ENCODE measurements at places on chromosomes 5 and 9.

GRCh38 chr9:117093891-117094844 lies 320.7 kb downstream of the ASTN2 start:
- no peak for DNase-seq

DNA sequence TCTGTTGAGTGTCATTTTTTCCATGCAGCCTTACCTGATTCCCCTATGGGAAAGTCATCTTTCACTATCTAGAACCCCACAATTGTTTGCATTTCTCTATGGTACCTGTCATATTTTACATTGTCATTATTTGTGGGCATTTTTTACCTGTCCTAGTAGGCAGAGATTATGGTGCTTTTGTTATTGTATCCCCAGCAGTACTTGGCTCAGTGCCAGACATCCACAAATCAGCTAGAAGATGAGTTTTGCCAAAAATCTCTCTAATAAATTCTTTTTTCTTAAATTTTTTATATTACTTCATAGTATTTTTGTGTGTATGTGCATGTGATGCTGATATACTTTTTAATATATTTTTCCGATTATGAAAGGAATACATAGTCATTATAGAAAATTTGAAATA lies 13.2 kb downstream of the GARNL3 start:
- DNase-seq = no peak

DNA sequence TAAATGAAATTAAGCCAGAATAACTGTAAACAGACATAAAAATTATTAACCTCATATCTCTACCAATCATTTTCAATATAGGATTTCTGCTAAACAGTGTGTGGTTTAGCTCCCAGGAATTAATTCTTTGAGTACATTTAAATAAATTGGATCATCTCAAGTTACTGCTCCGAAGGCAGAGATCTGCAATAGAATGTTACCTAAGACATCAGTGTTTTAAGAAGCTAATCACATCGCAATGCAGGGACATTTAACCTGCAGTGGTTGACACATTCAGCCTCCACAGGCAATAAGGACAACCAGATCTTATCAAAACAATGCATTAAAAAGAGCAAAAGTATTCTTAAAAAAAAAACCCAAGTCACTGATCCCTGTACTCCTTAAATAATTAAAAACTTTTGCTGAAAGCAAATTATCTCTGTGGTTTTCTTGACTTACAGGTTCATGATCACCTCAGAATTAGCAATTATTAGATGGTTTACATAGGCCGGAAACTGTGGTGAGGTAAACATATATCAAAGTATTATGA lies 45.7 kb downstream of the PRDM6 start:
- DNase-seq = no peak

DNA sequence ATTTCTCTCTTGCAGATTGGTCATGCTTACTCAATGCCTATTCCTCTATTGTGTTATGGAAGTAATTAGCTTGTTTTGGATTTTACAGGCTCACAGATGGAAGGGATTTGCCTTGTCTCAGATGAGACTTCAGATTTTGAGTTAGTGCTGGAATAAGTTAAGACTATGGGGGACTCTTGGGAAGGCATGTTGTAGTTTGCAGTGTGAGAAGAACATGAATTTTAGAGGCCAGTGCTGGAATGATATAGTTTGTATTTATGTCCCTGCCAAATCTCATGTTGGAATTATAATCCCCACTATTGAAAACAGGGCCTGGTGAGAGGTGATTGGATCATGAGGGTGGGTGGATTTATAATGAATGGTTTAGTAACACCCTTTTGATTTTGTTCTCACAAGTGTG lies 6.1 kb upstream of the TUSC1 start:
- no peak for DNase-seq

DNA sequence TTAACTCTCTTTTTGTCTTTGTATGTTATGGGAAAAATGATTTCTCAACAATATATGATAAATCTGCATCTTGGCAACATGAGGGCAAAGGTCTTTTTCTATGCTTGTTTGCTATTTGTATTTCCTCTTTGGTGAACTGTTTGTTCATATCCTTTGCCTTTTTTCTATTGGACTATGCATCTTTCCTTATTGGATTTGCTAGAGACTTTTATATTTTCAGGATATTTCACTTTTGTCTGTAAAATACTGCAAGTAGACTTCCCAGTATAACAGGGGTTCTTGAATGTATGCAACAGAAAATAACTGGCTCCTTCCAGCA lies 69.4 kb upstream of the SSBP2 start:
- DNase-seq = no peak

DNA sequence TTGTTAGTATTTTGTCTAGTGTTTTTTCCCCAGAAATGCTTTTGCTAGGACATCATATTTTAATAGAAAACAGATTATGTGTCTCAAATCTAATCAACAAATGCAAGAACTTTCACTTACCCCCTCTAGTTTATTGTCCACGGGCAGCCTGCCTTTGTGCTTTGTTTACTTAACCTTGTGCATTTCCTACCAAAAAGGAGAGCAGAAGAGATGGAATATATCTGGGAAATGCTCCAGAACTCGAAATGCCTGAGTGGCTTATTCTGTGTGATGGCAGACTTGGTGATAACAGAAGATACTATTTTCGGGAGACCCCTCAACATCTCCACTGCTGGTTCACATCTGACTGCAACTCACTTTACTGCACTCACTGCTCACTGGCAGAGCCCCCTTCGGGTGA lies 33.3 kb upstream of the SPDL1 start:
- no peak for DNase-seq

DNA sequence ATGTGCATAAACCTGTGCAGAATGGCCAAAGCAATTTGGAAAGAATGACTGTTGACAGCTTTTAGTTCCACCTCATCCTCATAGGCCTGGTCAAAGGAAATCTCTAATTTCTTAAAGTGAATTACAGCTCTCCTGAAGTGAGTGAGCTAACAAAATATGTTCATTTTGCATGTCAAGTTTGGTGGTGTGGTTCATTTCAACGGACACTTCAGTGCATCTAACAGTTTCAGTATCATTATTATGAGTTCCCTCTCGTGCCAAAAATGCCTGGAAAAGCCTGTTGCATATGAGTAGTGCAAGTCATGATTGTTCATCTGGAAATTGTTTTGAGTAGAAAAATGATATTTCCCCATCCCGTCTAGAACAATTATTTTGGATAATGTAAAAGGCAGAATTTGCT lies 53.2 kb upstream of the HMHB1 start:
- DNase-seq = no peak

DNA sequence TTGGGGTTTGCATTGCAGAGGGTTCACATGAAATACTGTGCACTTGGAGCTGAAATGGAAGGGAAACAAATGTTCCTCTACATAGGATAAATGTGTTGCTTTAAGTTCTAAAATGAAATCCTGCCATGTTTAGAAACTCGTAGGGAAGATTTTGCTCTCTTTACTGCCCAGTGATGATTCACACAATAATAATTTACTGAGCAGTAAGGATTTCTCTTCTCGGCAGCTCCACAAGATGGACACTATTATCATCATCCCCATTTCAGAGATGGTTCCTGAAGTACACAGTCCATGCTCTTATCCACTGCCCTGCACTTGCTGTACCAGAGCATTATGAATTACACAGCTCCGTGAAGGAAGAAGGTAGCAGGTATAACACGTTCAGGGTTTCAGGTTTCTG lies 4.1 kb downstream of the HACD4 start:
- DNase-seq = no peak

DNA sequence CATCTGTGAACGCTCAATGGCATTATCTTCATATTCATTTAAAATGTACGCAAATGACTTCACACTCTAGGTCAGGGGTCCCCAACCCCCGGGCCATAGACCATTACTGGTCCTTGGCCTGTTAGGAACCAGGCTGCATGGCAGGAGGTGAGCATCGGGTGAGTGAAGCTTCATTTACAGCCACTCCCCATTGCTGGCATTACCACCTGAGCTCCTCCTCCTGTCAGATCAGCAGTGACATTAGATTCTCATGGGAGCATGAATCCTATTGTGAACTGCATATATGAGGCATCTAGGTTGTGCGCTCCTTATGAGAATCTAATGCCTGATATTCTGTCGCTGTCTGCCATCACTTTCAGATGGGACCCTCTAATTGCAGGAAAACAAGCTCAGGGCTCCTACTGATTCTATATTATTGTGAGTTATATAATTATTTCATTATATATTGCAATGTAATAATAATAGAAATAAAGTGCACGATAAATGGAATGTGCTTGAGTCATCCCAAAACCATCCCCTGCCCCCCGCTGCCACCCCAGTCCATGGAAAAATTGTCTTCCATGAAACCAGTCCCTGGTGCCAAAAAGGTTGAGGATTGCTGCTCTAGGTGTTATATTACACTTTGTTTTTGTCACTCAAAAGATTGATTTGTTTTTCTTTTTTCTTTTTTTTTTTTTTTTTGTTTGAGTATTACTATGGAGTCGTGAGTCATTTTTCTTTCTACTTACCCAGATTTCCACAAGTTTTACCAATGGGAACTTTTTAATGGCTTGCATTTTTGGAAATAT lies 127.2 kb downstream of the DOCK8 start:
- no peak for DNase-seq

GRCh38 chr5:8842971-8843551 lies 702.8 kb downstream of the SEMA5A start:
- DNase-seq = peak; percentile 39

DNA sequence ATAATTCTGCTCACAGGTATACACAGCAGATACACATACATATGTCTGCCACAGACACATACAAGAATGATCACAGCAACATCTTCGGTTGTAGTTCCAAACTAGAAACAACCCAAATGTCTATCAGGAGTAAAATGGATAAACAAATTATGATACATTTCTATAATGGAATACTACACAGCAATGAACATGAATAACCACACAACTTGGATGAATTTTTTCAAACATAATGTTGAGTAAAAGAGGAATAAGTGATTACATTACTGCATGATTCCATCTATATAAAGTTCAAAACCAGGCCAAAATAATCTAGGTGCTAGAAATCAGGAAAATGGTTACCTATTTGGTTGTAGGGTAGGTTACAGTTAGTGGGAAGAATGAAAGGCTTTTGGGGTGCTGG lies 4.6 kb upstream of the EGFLAM start:
- DNase-seq = no peak

DNA sequence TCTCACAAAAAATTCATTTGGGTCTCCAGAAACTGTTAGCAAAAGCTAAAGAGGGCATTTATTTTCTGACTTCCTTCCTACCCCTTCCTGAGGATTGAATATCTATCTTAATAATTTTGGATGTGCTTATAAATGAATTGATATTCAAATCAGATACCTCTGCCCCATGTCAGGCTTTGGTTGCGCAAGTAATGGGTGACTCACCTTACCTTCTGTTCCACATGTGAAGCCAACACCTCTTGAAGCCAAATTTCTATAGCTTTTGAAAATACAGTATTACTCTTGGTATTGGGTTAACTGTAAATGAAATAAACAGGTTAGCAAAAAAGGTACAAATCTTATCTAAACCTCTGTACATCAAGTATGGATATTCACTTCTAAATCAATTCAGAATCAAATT lies 122.0 kb downstream of the PRDM6 start:
- no peak for DNase-seq

- DNase-seq = peak; percentile 77
Observed at GRCh38 chr9:113343732-113344231, 3.7 kb upstream of the WDR31 start.

GRCh38 chr9:112050544-112051475 lies 124.3 kb downstream of the SUSD1 start:
- DNase-seq = no peak

GRCh38 chr9:120424248-120424647 lies 155.7 kb downstream of the CDK5RAP2 start:
- no peak for DNase-seq

GRCh38 chr9:5587024-5587423 lies 41.9 kb upstream of the RIC1 start:
- no peak for DNase-seq

DNA sequence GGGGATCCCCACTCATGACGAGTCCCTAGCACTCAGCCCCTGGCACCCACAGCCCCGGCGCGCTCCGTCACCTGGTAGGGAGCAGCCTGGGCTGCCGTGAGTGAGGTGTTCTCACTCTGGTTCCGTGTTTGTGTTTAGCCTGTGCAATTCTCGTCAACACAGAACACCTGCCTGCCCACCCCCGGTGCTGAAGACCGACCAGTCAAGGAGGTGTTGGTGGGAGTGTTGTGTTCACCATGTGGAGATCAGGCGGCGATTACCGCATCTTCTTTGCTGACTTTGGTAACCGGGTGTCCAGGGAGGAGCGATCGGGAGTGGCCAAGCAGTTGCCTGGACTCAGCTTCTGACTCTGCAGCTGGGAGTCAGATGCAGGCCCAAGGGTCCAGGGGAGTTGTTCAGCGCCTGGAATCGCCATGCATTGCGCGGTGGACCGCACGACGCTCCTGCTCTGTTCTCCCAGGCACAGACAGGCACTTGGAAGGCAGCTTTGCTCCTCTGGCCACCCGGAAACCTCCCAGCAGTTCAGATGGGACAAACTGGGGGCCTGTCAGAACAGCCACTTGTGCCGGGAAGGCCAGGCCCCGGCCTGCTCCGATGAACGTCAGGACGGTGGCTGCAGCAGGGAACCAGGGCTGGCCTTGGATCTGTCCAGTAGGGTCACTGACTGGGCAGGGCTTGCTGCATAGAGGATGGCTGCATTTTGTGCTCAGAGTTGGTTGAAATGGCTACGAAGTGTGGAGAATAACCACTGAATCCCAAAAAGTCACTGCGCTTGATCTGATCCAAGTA lies 28.2 kb downstream of the EXOC3 start:
- DNase-seq = no peak

GRCh38 chr5:68464424-68464823 lies 248.9 kb downstream of the PIK3R1 start:
- DNase-seq = no peak

GRCh38 chr5:1488882-1489680 lies 34.7 kb downstream of the LPCAT1 start:
- no peak for DNase-seq

GRCh38 chr9:26172301-26172700 lies 494.1 kb upstream of the TUSC1 start:
- no peak for DNase-seq

DNA sequence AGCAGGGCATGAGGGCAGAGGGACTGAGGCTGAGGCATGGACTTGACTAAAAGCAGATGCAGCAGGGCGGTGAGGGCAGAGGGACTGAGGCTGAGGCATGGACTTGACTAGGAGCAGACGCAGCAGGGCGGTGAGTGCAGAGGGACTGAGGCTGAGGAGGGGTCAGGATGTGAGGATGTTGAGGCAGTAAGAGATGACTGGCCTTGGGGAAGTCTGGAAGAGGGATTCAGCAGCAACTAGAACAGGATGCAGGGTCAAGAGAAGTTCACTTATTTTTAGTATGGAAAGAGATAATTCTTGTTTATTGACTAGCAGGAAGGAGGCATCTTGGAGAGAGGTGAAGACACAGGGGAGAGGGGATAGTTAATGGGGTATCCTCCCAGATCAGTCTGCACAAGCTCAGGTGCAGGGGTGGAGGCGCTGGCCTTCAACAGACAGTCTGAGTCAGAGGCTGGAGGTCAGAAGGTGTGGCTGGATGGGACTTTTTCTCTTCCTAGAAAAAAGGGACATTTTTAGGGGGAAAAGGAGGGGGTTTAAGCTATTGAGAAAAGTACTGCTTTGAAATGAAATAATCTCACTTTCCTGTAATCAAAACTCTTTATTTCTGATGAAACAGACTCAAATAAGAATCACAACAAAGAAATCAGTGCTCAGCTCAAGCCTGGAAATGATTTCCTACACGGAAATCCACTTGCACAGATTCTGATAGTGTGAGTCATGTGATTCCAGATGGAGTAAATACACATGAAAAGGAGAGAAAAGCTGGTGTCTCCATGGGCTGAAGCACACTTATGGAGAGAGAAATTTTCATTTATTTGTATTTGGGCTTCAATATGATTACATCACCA lies 130.9 kb downstream of the PALM2AKAP2 start:
- DNase-seq = no peak
